ENCODE measurements at places on chromosomes 11 and 22.

DNA sequence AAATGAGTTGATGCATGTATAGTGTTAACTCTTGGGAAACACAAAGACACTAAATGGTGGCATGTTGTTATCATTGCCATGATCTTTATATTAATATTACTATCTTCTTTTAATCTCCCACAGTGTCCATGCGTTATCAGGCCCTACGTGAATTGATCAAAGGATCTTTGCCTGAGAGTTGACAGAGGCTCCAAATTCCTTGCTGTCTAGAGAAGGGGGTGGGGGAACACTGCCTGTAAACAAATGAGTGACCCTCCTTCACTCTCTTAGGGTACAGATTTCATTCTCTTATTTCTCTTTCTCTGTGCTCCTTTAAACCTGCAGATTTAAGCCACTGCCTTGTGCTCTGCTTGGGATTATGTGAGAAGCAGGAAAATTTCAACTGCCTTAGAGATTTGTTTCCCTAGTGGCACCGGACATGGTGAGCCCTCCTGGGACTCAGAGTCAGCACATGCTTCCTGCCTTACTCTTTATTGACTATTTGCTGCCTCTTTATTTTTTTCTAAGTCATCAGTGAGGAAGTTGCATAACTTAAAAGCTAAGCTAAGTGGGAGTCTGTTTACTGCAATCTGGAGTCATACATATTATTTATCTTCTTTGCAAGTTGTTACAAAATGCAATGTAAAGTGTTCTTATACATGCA lies 122.9 kb downstream of the MAML2 start:
- DNase-seq = no peak

DNA sequence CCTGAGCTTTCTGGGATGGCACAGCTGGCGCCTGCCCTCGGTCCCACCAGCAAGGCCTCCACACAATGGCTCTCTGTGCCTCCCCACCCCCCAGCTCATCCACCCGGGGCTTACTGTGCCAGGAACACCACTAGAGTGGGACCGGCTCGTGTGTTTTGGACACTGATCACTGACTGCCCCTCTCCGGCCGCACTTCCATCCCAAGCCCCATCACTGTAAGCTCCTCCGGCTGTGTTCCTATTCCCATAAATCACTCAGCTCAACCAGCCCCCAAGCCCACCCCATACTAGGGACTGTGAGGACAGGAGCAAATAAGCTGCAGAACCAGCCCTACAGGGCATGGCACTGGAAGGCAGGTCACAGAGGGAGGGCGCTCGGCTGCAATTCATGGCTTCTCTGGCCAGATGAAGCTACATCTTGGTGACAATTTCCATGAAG lies 7.3 kb downstream of the APBB1 start:
- DNase-seq = no peak

GRCh38 chr11:45021692-45022141 lies 71.0 kb upstream of the TP53I11 start:
- peak; percentile 23 for DNase-seq

GRCh38 chr11:66956689-66957290 lies 1.4 kb downstream of the PC start:
- no peak for DNase-seq

- no peak for DNase-seq
Observed at GRCh38 chr11:11980841-11981308, 27.6 kb downstream of the DKK3 start.

DNA sequence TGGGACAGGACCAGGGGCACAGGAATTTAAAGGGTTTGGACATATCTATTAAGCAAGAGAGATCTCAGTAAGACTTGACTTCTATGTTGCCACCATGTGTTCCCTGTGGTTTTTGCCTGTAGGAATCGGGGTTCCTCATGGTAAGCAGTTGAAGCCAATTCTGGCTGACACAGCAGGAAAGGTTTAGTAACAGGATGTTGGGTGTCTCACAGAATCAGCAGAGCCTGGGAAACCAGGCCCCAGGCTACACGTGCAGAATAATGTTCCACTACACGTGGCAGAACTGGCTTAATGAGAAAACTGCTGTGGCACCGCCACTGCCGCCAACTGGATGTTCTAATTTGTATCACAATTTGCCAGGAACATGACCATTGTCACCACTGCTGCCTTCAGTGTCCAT lies 264.6 kb upstream of the PLET1 start:
- no peak for DNase-seq

GRCh38 chr11:86629045-86629706 lies 43.2 kb downstream of the ME3 start:
- DNase-seq = no peak

DNA sequence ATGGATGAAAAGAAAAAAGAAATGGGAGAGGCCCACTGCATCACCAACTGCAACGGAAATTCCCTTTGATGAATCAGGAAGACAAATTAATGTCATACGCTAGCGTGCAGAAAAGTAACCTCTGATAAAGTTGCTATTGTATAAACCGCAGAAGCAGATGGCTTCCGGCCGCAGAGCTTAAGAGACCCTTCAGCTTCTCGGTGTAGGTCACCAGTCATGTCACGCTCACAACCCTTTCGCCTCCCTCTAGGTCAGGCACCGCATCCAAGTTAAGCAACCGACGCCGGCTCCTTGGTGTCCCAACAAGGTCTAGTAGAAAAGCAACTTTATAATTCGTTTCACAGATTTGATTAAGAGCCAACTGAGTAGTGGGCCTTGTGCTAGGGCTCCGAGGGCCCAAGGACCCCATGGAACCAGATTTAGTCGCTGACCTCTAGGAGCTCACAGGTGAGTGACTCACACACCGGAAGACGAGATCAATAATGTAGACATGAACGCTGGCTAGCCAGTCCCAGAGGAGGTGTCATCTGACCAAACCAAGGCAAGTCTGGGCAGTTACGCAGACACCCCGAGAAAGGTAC lies 1.2 kb upstream of the ZFP91 start:
- DNase-seq = peak; percentile 29

DNA sequence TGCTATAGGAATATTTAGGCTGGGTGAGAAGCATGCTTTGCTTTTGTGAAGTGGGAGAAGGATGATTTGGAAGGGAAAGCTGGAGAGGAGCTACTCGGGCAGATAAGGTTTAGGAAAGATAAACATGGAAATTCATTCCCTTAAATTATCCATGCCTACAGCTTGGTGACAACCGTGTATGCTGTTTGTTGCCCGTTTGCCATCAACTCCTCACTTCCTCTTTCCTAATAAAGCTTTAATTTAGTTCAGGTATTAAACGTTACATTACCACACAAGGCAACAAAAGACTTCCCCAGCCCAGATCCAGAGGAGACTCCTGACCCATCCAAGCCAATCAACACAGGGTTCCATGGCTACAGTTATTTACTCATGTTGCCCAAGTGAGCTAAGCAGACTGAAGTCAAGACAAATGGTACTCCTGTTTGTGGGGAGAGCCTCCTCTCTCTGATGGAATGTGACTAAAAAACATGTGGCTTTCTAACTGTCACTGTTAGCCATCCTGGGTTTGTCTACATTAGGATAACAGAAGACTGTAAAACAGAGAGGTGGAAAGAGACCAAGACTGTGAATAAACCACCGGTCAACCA lies 101.7 kb upstream of the GRAMD1B start:
- DNase-seq = no peak

- no peak for DNase-seq
Observed at GRCh38 chr22:24049211-24049610, 38.1 kb downstream of the CABIN1 start.

DNA sequence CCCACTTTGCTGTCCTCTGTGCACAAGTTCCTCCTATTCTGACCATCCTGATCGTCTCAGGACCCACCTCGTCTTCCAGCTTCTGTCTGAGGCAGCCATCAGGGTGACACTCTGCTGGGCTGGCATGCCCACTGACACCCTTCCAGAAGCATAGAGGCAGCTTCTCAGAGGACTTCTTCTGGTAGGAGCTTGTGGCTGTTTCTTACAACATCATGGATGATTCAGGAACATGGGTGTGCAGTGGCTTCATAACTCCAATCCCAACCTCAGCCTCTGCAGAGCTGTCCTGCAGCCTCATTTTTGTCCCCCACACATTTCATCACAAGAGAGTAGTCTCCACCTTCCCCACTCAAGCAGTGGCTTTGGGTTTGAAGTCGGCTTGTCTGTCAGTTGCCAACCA lies 20.9 kb upstream of the CTR9 start:
- DNase-seq = no peak

DNA sequence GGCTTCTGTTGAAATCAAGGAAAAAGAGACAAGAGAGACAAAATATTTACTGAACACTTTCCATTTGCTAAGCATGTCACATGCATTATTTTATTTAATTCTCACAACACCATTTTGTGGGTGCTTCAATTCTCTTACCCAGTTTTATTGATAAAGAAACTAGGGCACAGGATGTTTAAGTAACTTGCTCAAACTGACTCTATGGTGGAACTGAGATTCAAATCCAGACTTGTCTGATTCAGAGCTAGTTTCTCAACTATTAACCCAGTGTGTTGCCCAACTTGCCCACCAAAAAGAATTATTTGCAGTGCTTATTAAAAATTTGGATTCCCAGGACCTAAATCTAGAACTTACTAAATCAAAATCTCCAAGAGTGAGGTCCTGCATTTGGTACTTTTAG lies 21.5 kb upstream of the MSANTD4 start:
- DNase-seq = no peak

- DNase-seq = no peak
Observed at GRCh38 chr11:65651589-65652510, 10.9 kb downstream of the RELA start.

GRCh38 chr22:17867160-17867785 lies 93.0 kb upstream of the BID start:
- DNase-seq = no peak

GRCh38 chr11:120651836-120652235 lies 140.3 kb downstream of the GRIK4 start:
- DNase-seq = no peak

DNA sequence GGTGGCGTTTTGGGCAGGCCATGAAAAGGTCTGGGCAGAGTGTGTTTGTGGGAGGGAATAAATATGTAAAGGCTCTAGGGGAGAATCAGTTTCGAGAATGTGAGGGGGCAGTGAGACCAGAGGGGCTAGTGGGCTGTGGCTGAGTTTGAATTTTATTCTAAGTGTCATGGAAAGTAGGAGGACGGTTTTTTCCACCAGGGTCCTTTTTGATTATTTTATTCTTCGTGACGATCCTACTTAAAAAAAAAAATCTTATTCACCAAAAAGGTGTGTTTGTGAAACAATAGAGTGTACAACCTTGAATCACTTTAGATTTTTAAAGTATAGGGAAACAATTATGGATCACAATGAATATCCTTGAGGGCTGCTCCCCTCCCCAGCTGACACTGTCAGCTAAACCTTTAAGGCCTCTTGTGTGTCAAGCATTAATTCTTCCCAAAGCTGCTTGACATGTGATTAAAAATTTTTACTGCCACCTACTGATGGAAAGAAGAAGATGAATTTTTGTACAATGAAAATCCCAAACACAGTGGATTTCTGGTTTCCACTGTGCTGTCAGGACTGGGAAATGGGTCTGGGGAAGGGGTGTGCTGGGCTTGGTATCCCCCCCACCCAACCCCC lies 107.5 kb upstream of the OR4B1 start:
- DNase-seq = no peak

- no peak for DNase-seq
Observed at GRCh38 chr11:72534371-72535193, 100.3 kb upstream of the CLPB start.

- DNase-seq = no peak
Observed at GRCh38 chr11:119153049-119153818, 4.4 kb downstream of the ABCG4 start.

GRCh38 chr11:46892838-46893237 lies 25.5 kb downstream of the LRP4 start:
- DNase-seq = no peak

GRCh38 chr11:61082062-61082870 lies 20.0 kb upstream of the CD5 start:
- no peak for DNase-seq

- no peak for DNase-seq
Observed at GRCh38 chr11:94758666-94759065, 9.5 kb upstream of the AMOTL1 start.

- DNase-seq = no peak
Observed at GRCh38 chr11:1392111-1392510, 2.4 kb downstream of the BRSK2 start.

GRCh38 chr11:83037877-83038276 lies 33.8 kb downstream of the RAB30 start:
- no peak for DNase-seq

- no peak for DNase-seq
Observed at GRCh38 chr22:47245786-47246185, 483.3 kb downstream of the TBC1D22A start.

GRCh38 chr11:66782726-66783125 lies 53.7 kb upstream of the SPTBN2 start:
- no peak for DNase-seq

GRCh38 chr11:2612884-2613571 lies 86.8 kb downstream of the KCNQ1OT1 start:
- no peak for DNase-seq

DNA sequence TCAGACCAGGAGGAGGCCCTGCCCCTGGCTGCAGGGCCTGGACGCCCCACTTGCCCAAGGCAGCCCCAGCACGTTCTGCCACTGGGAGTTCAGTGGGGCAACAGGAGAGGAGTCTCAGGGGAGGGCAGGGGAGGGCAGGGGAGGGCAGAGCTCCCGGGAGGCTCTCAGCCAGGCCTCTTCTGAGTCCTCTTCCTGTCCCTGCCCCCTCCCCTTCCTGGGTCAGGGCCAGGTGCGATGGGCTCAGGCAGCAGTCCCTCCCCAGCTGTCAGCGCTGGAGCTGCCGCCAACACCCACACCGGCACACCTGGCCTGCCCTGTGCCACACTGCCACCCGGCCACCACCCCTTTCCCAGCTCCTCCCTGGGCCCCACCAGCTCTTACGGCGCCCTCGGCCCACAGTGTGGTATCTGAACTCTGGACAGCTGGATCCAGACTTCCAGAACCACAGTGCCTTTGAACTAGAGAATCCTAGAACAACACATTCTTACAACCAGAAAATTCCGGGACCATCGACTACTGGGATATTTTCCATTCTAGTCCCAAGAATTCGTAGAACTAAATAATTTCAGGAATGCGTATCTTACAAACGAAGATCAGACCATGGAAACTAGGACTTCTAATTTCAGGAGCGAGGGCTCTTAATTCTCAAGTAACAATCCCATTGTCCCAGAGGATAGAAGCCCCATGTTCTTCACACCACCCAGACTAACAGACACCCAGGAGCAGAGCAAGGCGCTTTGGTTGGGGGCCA lies 21.8 kb downstream of the RPL3 start:
- DNase-seq = no peak
